IMR-90 (cell line): ENCODE measurements at places on chromosomes 13 and 19.

GRCh38 chr19:31249217-31249616 is 100.0 kb downstream of the TSHZ3 start:
- H3K36me3 ChIP-seq = no peaks in the 10 kb centered on the region
- H3K27ac ChIP-seq = no peak overlapping the region
- DNase-seq = no peak
- no peak overlapping the region for H3K4me3 ChIP-seq
- no peaks in the 10 kb centered on the region for H3K27me3 ChIP-seq

- H3K4me3 ChIP-seq = no peak overlapping the region
- peak; percentile 69 for DNase-seq
- peaks cover 26% of the 10 kb centered on the region for H3K27me3 ChIP-seq
- 0 out of 2 replicates have a peak, but pooled peaks cover 3% of the 10 kb centered on the region for H3K4me1 ChIP-seq
Measured at GRCh38 chr19:50427997-50428425, 4.7 kb upstream of the MYBPC2 start.

- no peak for DNase-seq
- no peak overlapping the region for H3K27ac ChIP-seq
- H3K4me3 ChIP-seq = no peak overlapping the region
- H3K27me3 ChIP-seq = no peaks in the 10 kb centered on the region
- H3K36me3 ChIP-seq = no peaks in the 10 kb centered on the region
Measured at GRCh38 chr19:45753548-45753947, 15.5 kb downstream of the SIX5 start.

DNA sequence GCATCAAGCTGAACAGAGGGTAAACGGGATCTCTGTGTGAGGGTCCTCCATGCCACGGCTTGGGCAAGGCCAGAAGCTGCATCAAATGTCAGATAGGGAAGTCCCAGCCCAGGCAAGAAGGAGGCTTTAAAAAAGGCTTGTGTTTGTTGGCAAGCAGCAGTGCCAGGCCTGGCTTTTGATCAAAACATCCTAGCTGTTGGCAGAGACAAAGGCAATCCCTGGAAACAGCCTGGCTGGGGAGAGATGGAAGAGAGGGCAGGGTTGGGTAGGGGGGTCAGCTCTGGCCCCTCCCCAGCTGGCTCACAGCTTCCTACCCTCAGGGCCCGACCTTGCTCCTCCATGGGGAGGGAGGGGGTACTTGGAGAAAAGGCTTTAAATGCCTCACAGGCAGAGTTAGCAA is 61.8 kb upstream of the KCTD15 start:
- no peak overlapping the region for H3K4me3 ChIP-seq
- H3K27ac ChIP-seq = no peak overlapping the region
- no peaks in the 10 kb centered on the region for H3K4me1 ChIP-seq
- H3K27me3 ChIP-seq = no peaks in the 10 kb centered on the region
- H3K36me3 ChIP-seq = no peaks in the 10 kb centered on the region
- no peak for DNase-seq

- H3K4me1 ChIP-seq = peaks cover 9% of the 10 kb centered on the region; the same call in 1 of the 2 replicates
- peak overlapping the region; percentile 15 for H3K4me3 ChIP-seq
- no peak overlapping the region; the same call in 1 of the 2 replicates for H3K27ac ChIP-seq
Measured at GRCh38 chr19:18700501-18701249, 17.2 kb downstream of the CRTC1 start.

GRCh38 chr19:33406521-33407139 is 33.1 kb downstream of the CEBPG start:
- no peaks in the 10 kb centered on the region for H3K4me1 ChIP-seq
- no peaks in the 10 kb centered on the region for H3K36me3 ChIP-seq
- DNase-seq = peak; percentile 39
- H3K27ac ChIP-seq = no peak overlapping the region
- H3K4me3 ChIP-seq = no peak overlapping the region

DNA sequence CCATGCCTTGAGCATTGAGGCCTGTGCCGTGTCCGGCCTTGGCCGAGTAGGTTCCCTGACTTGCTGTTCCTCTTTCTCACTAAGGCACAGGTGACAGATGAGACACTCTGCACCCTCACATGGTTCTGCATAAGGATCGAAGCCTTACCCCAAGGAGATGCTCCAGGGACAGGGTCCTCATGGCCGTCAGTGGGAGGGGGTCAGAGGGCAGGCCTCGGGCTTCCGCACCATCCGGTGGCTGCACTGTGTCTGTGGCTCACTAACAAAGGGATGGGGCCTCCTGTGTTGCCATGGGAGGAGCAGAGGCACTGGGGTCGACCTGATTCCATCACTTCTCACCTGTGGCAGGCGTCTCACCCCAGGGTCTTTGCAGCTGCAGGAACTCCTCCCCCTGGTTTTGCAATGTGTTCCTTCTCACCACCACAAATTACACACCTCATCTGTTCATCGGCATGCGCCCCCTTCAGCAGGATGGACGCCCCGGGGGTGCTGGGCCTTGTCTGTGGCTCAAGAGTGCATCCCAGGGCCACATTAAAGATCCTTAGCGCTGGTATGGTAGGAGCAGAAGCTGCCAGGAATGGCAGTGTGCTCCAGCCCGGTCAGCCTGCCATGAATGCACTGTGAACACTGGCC is 113.3 kb upstream of the SOX1 start:
- H3K4me3 ChIP-seq = no peak overlapping the region
- H3K27me3 ChIP-seq = no peaks in the 10 kb centered on the region

GRCh38 chr19:39403331-39404312 is 3.0 kb upstream of the ZFP36 start:
- H3K27ac ChIP-seq = peak overlapping the region; percentile 95
- H3K27me3 ChIP-seq = no peaks in the 10 kb centered on the region
- DNase-seq = peak; percentile 99
- H3K36me3 ChIP-seq = peaks cover 11% of the 10 kb centered on the region
- peaks cover 26% of the 10 kb centered on the region for H3K4me1 ChIP-seq

DNA sequence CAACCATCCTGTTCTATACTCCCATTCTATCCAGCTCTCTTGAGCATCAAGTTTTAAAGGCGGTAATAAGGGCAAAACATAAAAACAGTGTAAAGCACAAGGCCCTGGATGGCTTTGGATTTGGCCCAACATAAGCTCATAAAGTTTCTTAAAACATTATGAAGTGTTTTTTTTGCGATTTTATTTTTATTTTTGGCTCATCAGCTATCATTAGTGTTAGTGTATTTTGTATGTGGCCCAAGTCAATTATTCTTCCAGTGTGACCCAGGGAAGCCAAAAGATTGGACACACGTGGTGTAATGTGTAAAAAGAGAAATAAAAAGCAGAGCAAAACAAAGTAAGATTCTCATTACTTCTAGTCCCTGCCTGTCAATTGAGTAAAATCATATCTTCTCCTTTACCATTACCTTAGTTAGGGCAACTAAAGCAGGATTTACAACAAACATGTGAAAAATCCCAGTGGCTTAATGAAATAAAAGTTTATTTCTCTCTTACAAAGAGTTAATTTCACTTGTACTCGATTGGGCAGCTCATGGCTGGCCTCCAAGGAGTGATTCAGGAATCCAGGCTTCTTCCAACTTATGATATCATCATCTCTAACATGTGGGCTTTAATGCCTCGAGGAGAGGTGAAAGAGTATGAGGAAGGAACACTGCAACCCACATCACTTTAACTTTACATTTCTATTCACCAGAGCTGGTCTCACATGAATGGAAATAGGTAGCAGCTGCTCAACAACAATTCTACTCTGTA is 725.2 kb upstream of the SLITRK1 start:
- no peak overlapping the region for H3K4me3 ChIP-seq
- no peaks in the 10 kb centered on the region for H3K36me3 ChIP-seq
- DNase-seq = peak; percentile 75

DNA sequence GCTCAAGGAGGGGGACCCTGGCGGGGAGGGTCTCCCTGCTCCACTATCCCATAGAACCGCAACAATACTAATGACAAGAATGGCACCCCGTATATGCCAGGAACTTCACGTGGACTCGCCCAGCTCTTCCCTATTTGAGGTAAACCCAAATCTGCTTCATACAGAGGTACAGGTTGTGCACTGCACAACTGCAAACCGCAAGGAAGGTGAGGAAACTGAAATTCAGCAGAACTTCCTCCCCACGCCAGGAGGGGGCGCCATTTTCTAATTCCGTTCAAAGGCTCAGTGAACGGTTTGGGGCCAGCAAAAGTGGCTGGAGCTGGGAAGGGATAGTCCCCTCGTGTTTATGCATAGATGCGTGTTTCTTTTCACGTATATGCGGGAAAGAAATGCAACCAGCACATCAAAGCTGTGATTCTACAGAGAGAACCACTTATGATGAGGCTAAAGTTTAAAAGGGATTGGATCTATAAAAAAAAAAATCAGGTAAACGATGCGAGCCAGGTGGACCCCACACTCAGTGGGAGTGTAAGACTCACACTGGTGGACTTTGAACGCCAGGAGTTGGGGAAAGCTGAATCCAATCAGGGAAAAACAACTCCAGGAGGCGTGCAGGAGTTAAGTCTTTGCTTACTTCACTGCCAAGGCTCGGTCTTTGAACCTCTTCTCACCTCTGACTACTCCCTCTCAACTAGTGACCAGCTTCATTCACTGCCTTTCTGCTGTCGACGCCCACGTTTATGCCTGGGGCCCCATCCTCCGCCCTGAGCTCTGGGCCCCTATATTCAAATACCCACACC is 20.3 kb downstream of the C19orf81 start:
- no peak overlapping the region for H3K27ac ChIP-seq
- peak; percentile 15 for DNase-seq
- H3K36me3 ChIP-seq = no peaks in the 10 kb centered on the region
- H3K4me3 ChIP-seq = no peak overlapping the region
- peaks cover 2% of the 10 kb centered on the region for H3K4me1 ChIP-seq

- DNase-seq = no peak
- no peak overlapping the region for H3K4me3 ChIP-seq
- H3K27me3 ChIP-seq = no peaks in the 10 kb centered on the region
- no peaks in the 10 kb centered on the region for H3K36me3 ChIP-seq
- H3K4me1 ChIP-seq = peaks cover 6% of the 10 kb centered on the region
Measured at GRCh38 chr13:67146523-67147130, 83.5 kb downstream of the PCDH9 start.

DNA sequence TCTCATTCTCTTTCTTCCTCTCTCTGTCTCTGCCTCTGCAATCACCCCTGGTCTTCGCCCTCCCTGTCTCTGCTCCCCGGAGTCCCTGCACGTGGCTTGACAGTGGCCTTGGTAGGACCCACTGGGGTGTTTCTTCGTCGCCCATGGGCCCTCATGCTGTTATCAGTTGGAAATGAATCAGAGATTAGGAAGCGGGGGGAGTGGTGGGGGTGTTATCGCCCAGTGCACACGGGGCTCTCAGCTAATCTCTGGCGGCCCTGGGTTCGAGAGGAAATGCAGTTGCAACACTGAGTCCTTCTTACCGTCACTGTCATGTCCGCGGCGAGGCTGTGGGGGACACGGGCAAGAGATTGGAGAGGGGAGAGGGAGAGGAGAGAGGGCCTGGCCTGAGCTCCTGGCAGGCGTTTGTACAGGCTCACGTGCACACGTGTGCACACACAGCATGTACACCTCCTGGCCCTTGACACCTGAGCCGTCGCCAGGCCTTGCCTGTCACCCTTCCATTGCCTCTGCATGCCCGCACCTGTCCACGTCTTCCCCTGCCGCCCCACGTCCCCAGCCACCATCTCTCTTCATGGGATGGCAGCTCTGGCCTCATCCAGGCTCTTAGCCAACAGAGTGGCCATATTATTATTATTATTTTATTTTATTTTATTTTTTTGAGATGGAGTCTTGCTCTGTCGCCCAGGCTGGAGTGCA is 37.8 kb upstream of the SLC7A10 start:
- no peak overlapping the region for H3K27ac ChIP-seq
- no peak for DNase-seq
- H3K27me3 ChIP-seq = peaks cover 17% of the 10 kb centered on the region; the same call in 1 of the 2 replicates
- no peak overlapping the region for H3K4me3 ChIP-seq

- no peak overlapping the region for H3K27ac ChIP-seq
- no peaks in the 10 kb centered on the region for H3K36me3 ChIP-seq
- no peak overlapping the region for H3K4me3 ChIP-seq
- DNase-seq = no peak
- H3K27me3 ChIP-seq = no peaks in the 10 kb centered on the region
- H3K4me1 ChIP-seq = no peaks in the 10 kb centered on the region
Measured at GRCh38 chr13:19572280-19572679, 10.9 kb upstream of the TPTE2 start.

GRCh38 chr13:40599124-40599523 is 67.3 kb downstream of the FOXO1 start:
- no peak overlapping the region for H3K27ac ChIP-seq
- no peaks in the 10 kb centered on the region; the same call in 1 of the 2 replicates for H3K27me3 ChIP-seq
- DNase-seq = no peak
- H3K4me1 ChIP-seq = no peaks in the 10 kb centered on the region

DNA sequence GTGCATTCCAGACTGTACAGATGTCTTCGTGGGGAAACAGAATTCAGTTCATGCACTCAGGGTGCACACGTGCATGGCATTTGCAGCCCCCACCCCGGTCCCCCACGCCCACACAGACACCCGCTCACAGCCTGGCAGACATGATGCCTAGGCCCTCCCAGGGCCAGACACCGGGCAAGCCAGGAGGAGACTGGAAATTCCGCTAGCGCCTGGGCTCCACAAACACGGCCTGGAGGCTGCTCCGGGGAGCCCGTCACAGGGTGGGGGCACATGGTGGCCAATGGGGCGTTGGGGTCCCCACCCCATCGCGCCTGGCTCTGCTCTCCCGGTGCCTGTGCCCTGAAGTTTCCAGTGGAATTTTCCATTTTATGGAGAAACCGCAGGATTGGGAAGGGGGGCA is 3.6 kb downstream of the CILP2 start:
- no peak for DNase-seq
- no peak overlapping the region for H3K4me3 ChIP-seq
- no peaks in the 10 kb centered on the region; the same call in 1 of the 2 replicates for H3K4me1 ChIP-seq
- H3K36me3 ChIP-seq = no peaks in the 10 kb centered on the region
- no peak overlapping the region for H3K27ac ChIP-seq

DNA sequence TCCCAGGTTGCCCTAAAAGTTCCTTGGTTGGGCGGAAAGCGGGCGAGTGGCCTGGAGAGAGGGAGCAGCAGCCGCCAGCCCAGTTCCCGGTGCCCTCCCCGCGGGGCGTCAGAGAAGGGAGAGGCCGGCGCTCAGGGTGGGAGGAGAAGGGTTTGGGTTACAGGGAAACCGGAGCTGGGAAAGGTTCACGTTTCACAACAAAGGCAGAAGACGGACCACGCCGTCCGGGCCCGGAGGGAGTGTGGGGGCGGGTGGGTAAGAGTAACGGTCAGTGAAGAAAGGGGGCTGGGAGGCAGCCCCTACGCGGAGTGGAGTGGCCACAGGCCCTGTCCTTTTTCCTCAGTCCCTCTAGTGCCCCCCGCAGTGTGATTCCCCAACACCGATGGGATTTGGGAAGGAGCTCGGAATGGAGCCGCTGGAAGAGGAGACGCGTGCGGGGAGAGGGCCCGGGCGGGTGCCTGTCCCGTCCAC is 1.6 kb downstream of the SIX5 start:
- H3K4me1 ChIP-seq = peaks cover 22% of the 10 kb centered on the region
- DNase-seq = peak; percentile 89
- H3K27me3 ChIP-seq = no peaks in the 10 kb centered on the region

GRCh38 chr13:47190696-47191305 is 293.9 kb upstream of the HTR2A start:
- no peak for DNase-seq
- no peaks in the 10 kb centered on the region for H3K27me3 ChIP-seq
- H3K4me3 ChIP-seq = no peak overlapping the region
- peaks cover 2% of the 10 kb centered on the region; the same call in 1 of the 2 replicates for H3K4me1 ChIP-seq
